ENCODE measurements at places on chromosomes 2 and 18.

GRCh38 chr2:124257120-124257519, 232.0 kb downstream of the CNTNAP5 start:
- no peak for DNase-seq

GRCh38 chr18:58615140-58616132, 13.5 kb downstream of the ALPK2 start:
- DNase-seq, result no peak

DNA sequence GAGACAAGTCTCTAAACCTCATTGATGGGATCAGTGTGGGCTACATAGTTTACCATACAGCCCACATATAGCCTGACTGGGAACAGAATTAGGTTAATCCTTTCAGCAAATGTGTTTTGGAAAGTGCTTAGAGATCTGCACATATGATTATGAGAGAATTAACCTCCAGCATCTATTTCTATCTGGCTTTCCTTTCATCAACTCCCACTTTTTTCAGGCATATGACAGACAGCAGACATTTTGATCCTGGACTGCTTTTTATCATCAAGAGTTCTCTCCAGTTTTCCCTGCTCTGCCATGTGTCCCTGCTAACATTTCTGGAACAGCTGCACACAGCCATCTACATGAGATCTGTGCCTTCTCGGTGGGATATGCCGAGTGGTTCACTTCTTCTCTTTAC, 139.5 kb upstream of the LRP1B start:
- no peak for DNase-seq

DNA sequence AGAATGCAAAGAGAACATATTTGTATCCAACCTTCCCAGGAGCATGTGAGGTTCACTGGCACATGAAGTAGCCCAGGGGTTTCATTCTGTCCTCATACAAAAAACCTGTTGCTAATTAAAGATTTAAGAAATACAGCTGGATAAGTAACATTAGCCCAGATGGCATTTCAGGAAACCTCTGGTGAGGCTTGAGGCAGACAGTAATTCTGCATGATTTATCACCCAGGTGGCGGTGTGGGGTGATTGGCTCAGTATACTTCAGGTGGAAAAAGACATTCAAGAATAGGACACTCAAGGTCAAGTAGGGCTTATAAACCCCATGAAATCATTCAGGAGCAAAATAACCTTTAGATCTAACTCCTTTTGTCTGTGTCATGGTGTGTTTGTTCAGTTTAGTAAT, 237.4 kb downstream of the RNF144A start:
- DNase-seq, result no peak

- no peak for DNase-seq
Measured at GRCh38 chr2:147467441-147467840, 377.4 kb upstream of the ACVR2A start.

- DNase-seq, result peak; percentile 11
Measured at GRCh38 chr2:121596221-121597080, 52.8 kb downstream of the CLASP1 start.

- no peak for DNase-seq
Measured at GRCh38 chr2:239291475-239292350, 109.1 kb downstream of the HDAC4 start.

- no peak for DNase-seq
Measured at GRCh38 chr2:51299370-51299769, 267.4 kb upstream of the NRXN1 start.

DNA sequence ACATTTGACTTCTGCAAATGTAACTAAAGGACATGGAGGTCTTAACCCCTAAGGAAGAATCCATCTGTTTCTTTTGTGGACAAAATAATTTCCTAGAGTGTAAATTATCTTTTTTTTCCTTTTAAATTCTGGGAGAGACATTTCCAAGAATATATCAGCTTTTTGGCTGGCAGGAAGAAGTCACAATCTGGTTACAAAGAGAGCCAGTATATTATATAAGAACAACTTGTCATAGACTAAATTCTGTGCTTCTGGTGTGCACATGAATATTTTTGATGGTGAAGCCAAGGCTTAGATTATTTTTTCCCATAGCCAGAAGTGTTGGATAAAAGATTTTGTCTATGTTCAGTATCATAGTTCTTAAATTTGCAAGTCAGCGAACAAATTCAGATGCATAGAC, 500.6 kb downstream of the XIRP2 start:
- DNase-seq, result no peak

GRCh38 chr2:26620031-26620605, 21.0 kb downstream of the CIB4 start:
- no peak for DNase-seq

GRCh38 chr2:13193075-13193474, 476.3 kb downstream of the TRIB2 start:
- no peak for DNase-seq

GRCh38 chr2:230447036-230447435, 31.0 kb downstream of the SP100 start:
- DNase-seq, result no peak

GRCh38 chr2:17754773-17755425, 961 bp downstream of the GEN1 start:
- no peak for DNase-seq

- no peak for DNase-seq
Measured at GRCh38 chr2:238025741-238026360, 35.0 kb upstream of the SCLY start.

DNA sequence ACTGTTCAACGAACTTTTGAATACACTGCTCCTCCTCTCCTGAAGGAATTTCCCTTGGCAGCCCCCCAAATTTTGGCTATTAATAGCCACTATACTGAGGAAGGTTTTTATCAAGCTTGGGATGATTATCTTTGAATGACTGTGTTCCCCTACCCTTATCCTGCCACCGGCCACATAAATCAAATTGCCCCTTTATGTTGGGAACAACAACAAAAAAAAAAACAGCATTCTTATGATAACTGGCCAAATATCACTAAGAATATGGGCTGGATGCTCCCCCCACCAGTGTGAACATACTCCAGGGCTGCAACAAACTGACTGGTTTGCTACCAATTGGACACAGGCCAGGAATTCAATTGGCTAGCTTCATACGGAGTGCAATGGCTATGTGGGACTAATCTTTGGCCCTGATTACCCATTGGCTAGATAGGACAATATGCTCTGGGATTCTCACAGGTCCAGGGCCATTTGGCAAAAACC, 20.6 kb downstream of the DUSP11 start:
- peak; percentile 29 for DNase-seq

- no peak for DNase-seq
Measured at GRCh38 chr18:10454681-10455557, 484 bp downstream of the APCDD1 start.

DNA sequence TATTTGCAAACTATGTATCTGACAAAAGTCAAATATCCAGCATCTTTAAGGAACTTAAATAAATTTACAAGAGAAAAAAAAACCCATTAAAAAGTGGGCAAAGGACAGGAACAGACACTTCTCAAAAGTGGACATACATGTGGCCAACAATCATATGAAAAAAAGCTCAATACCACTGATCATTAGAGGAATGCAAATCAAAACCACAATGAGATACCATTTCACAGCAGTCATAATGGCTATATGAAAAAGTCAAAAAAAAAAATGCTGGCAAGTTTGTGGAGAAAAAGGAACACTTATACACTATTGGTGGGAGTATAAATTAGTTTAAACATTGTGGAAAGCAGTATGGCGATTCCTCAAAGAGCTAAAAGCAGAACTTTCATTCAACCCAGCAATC, 130.3 kb upstream of the LHCGR start:
- DNase-seq, result no peak

- peak; percentile 20 for DNase-seq
Measured at GRCh38 chr2:75464348-75464946, 96.3 kb downstream of the EVA1A start.

GRCh38 chr2:43021791-43022509, 204.5 kb downstream of the ZFP36L2 start:
- DNase-seq, result no peak

GRCh38 chr2:167759531-167759930, 487.9 kb downstream of the STK39 start:
- no peak for DNase-seq

- peak; percentile 68 for DNase-seq
Measured at GRCh38 chr2:68368654-68369336, 3.7 kb downstream of the PLEK start.

- DNase-seq, result peak; percentile 26
Measured at GRCh38 chr2:237421542-237422116, 7.7 kb upstream of the COL6A3 start.

- DNase-seq, result no peak
Measured at GRCh38 chr18:8930990-8931616, 171.4 kb upstream of the NDUFV2 start.

DNA sequence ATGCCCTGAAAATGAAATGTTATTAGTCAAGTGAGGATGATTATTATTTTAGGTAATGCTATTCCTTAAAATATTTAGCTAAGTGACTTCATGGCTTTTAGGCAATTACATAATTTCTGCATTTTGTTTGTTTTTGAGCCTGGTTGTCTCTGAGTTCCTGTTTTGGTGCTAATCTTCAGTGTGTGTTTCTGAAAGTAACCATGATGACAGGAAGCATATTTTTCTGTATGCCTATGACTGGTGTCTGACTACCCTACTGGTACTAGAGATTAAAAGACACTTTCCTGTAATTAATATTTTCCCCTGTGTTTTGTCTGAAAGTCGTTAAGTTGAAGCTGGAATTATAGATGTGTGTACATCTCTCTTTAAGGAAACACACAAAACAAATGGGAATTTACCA, 295.0 kb upstream of the SPRED2 start:
- DNase-seq, result no peak

GRCh38 chr18:49487711-49488310, 777 bp upstream of the C18orf32 start:
- no peak for DNase-seq

GRCh38 chr2:79860228-79861058, 347.6 kb downstream of the CTNNA2 start:
- peak; percentile 1 for DNase-seq

DNA sequence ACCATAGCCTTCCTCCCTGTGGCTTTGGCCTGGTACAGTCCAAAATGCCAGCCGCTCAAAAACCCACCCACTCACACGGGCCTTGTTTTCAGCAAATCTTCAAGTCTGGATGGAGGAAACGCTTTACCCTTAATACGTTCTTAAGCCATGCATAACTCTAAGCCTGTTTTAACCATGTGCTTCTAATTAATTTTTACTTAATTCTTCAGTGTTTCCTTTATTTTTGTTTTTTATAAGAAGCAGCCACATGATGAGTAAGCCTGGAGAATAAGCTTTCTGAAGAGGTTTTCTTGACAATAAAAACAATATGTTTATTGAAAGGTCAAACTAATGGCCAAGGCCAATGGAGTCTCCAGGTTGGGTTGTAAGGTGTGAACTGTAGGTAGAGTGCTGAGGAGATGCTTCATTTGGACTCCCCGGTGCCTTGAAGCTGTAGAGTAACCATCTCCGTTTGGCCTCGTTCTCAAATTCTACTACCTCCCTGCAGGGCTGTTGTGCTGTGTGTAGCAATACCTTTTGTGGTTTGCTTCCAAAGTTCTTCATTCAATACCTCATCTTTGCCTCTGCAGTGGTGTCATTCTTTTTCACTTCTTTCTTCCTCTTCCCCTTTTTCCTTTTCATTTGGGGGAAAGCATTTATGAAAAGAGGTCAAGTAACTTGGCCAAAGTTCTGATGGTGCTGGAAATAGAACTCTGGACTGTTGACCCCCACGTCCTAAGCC, 113.7 kb downstream of the PRKCE start:
- DNase-seq, result peak; percentile 24

GRCh38 chr18:9765501-9765900, 57.4 kb downstream of the RAB31 start:
- no peak for DNase-seq

DNA sequence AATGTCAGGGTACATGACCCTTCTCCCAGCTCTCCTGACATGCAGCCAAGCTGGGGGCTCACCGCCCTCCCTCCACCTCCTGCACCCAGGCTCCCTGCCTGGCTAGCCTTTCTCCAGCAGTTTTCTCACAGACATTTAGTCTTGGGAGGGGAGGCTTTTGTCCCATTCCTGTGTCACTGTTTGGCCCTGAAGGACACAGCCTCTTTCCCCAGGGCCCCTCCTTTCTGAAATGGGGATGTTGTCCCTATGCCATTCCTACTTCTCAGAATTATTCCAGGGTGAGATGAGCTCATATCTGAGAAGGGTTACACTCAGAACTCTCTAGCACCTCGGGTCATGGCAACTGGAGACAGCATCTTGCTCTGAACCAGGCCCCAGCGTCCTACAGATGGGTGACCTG, 47.3 kb upstream of the MRPL33 start:
- DNase-seq, result no peak

DNA sequence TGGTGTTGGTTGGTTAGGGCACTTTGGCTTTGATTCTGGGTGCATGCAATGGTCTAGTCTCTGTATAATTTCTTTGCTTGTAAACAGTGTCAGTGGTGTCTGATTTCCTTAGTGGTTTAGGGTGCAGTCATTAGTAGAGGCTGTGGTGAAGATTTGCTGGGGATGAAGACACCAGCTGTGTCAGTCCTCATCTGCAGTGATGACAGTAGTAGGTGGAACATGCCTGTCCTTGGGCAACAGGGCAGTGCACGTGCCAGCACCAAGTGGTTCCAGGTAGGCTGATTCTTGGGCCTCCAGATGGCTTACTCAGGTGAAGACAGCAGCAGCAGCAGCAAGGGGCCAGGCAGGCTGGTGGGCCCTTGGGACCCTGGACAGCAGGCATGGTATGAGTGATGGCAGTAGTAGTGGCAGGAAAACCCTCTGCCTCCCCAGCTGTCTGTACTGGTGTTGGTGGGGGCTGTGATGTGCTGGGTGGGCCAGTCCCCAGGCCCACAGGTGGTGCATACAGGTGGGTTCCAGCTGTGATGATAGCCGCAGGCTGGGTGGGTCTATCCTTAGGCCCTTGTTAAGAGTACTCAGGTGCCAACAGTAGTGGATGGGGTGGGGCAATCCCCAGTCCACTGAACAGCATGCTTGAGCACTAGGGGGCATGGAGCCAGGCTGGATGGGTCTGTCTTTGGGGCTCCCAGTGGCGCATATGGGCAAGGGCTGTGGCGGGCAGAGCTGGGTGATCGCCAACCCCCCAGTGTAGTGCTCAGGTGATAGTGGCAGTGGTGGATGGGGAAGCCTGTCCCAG, 140.7 kb upstream of the THUMPD2 start:
- no peak for DNase-seq

DNA sequence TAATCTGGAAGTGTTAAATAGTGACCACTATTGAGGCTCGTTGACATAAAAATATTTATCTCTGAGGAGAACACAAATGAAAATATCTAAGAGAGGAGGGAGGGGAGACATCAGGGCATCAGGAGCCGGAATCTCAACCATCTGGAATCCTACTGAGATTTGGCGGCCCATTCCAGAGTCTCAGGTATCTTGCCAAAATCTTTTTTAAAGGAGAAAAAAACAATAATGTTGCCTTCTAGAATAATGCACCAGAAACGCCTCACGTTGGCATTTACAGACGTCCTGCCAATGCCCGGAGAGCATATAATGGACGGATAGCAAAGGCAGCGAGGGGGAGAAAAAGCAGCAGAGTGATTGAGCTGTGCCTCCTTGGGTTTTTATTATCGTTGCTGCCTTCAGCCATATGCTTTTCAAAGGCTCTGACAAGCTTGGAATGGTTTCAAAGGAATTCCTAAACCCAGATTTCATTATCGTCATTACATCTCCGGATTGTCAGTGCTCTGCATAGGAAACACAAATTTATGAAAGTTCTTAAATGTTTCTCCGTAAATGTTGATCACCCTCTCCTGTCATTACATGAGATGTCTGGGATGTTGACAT, 30.9 kb upstream of the EGR4 start:
- DNase-seq, result no peak

- DNase-seq, result no peak
Measured at GRCh38 chr2:33712674-33713073, 113.6 kb upstream of the FAM98A start.

GRCh38 chr2:234116010-234116409, 65.5 kb downstream of the SPP2 start:
- no peak for DNase-seq

Measured in retinal pigment epithelial cell (primary cell).